ENCODE measurements at places on chromosomes 3 and 15.

- no peak for DNase-seq
These were observed 38.5 kb upstream of the CPB1 start for GRCh38 chr3:148789146-148789545.

- no peak for DNase-seq
These were observed 550.4 kb upstream of the NAALADL2 start for GRCh38 chr3:174308736-174309135.

DNA sequence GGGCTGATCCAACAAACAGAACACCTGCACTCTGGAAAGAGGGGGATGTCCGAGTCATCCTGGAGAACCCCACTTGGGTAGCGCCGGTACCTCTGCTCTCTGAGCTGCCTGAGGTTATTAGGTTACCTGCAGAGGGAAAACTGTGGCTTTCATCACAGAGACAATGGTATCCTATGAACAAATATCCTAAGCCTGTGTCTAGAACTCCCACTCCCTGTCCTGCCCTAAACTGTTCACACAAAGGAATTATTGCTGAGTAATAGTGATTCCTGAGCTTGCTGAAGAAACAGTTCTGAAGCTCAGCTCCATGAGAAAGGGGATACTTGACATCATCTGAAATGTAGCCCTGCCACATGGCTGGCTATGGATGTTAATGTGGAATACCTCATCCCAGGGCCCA lies 31.9 kb upstream of the WNT5A start:
- no peak for DNase-seq

- no peak for DNase-seq
These were observed 102.5 kb downstream of the PDCD6IP start for GRCh38 chr3:33900809-33901505.

- DNase-seq: no peak
These were observed 28.8 kb upstream of the LEKR1 start for GRCh38 chr3:156797368-156797767.

GRCh38 chr15:69200832-69201745 lies 40.7 kb downstream of the GLCE start:
- no peak for DNase-seq

GRCh38 chr15:26864664-26865191 lies 2.1 kb upstream of the GABRA5 start:
- peak; percentile 16 for DNase-seq

GRCh38 chr3:14467814-14468620 lies 65.6 kb downstream of the SLC6A6 start:
- no peak for DNase-seq

DNA sequence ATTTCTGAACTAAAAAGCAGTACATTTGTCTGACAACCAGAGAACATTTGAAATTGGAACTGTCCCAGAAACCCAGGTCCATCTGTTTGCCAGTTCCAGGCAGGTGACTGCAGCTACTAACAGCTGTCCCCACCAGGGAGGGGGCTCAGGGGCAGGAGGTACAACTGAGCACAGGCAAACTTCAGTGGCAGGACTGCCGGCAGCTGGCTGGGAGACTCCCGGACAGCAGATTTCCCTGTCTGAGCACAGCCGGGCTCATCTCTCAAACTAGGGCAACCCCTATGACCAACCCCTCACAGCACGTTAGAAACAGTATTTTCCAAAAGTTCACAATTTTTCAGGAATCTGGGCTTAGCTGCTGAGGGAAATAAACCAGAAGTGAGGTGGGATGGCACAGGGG lies 88.8 kb downstream of the MEGF11 start:
- no peak for DNase-seq

- DNase-seq: no peak
These were observed 139.4 kb downstream of the OPA1 start for GRCh38 chr3:193732391-193732790.

GRCh38 chr3:72318504-72319193 lies 529.6 kb downstream of the SHQ1 start:
- no peak for DNase-seq

DNA sequence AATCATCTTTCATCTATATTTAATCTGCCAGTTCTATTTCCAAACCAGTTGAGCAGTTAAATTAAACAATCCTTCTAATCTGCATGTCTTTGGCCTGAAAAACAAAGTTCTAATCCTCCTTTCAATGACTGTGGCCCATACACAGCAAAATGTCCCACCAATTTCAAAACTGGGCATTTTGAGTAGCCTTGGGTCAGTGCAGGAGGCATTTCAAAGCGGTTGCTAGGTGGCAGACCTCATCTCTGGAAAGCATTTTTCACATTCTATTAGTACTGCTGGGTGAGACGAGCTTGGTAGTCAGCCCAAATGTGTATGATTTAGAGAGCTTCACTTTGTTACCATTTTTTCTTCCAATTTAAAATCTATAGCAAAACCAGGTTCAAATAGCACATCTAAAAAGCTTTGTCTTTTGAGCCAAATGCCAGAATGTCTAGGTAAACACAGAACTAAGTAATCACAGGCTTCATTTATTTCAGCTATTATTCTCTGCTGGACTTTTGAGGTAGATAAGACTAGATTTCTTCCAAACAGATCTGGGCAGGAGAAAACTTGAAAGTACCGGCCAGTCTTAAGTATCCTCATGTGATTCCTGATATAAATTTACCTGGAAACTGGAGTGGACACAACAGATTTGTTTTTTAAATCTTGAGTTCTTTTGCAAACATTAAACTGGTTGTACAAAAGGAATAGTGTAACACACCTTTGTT lies 8.9 kb upstream of the ARHGEF26 start:
- no peak for DNase-seq

- DNase-seq: peak; percentile 70
These were observed 114.7 kb downstream of the ETFA start for GRCh38 chr15:76196269-76197231.

DNA sequence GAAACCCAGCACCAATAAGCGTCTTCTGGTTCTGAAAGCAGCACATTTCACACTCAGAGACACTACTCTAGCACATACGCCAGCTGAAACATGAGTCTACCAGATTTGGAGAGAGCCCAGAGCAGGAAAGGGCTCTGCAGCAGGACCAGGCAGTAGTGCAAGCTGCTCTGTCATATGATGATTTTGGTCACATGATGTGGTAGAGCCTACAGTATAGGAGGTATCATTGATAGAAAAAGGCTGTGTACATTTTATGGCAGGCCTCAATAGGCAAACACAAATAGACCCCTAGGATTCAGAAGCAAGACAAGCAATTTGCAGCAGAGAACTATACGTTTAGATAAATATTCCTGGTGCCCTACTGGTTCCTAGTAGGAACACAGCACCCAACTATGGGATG lies 58.2 kb downstream of the QTRT2 start:
- DNase-seq: no peak

DNA sequence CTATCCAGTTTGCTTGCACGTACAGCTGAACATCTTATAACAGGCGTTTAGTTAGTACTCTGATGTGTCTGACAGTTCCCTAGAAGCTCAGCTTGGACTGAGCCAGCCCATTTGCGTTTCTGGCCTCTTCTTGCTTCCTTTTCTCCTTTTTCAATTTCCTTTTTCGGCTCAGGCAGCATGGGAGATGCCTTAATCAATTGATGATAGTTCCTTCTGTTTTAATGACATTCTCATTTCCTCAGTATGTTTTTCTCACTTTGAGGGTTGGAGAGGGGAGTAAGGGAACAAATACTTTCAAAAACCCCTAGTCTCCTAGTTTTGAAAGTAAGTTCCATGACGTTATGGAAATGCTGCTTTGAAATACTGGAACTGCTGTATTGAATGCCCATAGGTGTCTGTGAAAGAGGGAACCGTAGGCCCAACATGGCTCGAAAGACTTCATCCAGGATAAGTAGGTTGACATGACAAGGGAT lies 18.9 kb downstream of the IL1RAP start:
- no peak for DNase-seq

DNA sequence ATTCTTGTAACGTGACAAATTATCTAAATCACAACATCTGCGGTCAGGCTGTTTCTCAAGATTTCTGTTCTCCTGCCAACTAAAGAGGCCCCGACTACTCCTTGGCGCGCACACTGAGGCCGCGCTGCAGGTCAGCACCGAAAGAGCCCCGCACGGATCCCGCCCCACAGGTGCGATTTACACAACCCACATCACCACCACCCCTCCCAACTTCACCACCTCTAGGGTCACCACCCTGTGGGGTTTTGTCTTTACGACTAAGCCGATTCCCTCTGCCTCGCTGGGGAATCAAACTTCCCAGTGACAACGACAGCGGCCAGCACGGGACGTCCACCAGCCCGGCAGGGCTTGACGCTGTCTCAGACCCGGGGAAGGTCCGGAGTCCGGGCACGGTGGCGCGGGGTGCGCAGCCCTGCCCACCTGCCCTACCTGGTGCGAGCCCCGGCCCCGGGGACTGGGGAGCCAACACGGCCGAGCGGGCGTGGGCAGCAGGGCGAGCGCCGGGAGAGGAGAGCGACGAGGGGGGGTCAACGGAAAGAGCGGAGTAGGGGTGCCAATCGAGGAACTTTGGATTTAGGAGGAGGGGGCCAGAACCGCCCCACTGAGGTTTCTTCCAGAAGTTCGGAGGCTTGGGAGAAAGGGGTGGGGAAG lies 764 bp downstream of the UACA start:
- DNase-seq: no peak

GRCh38 chr15:35308802-35309201 lies 223.7 kb upstream of the NANOGP8 start:
- DNase-seq: peak; percentile 90

- DNase-seq: no peak
These were observed 533.9 kb downstream of the TBL1XR1 start for GRCh38 chr3:176663387-176663786.

GRCh38 chr15:68354268-68354667 lies 76.7 kb downstream of the FEM1B start:
- DNase-seq: no peak

- peak; percentile 78 for DNase-seq
These were observed at the start of gene ZNF502 for GRCh38 chr3:44712455-44713075. Gene ZNF502 (plus strand): TSS chr3:44712660. CDS start chr3:44720262, 7,602 bp downstream.

- no peak for DNase-seq
These were observed 2.9 kb upstream of the TMEM266 start for GRCh38 chr15:76056931-76057330.
